A172 (cell line): ENCODE measurements at places on chromosomes 6 and 20.

GRCh38 chr20:20741087-20742045 is 28.9 kb upstream of the RALGAPA2 start:
- no peak for DNase-seq

DNA sequence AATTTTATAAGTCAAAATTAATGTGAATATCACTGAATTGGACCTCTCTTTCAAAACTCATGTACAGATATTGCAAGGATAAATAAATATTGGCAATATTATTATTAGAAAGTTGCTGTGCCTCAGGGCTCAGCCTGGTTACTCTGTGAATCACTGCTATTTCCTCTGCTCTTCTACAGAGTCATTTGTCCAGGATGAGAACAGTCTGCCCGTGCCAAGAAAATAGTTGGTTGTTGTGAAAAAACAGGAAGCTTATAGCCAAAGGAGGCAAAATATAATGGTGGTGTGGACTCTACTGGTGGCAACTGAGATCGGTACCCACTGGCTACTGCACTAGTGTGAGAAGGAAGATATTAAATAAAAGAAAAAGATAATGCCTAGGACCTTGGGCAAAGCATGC is 93.6 kb downstream of the RIMS1 start:
- no peak for DNase-seq

GRCh38 chr6:119250036-119250435 is 99.5 kb downstream of the MAN1A1 start:
- DNase-seq = no peak

DNA sequence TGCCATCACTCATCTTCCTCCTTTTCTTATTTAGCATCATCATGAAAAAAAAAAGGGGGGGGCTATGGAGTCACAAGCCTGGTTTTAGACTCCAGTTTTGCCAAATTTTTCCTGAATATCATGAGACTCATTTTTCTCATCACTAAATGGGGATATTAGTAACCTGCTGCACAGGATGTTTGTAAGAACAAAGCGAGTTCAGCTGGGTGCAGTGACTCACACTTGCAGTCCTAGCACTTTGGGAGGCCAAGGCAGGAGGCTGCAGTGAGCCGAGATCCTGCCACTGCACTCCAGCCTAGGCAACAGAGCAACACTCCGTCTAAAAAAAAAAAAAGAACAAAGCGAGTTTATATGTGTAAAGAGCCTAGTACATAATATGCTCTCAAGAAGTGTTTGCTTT is 82.8 kb downstream of the TFAP2A start:
- DNase-seq = no peak

DNA sequence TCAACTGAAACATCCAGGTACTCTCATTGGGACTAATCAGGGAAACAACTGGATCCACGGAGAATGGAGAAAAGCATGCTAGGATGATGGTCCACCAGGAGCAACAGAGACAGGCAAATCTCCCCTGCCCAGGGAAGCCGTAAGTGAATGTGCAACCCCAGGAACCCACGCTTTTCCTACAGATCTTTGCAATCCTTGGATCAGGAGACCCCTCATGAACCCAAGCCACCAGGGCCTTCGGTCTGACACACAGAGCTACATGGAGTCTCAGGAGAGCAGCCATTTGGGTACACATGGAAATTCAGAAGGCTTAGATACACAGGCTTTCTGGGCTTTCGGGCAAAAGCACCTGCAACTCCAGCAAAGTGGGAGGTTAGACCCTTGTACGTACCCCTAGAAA is 122.1 kb upstream of the PTCHD4 start:
- DNase-seq = no peak

DNA sequence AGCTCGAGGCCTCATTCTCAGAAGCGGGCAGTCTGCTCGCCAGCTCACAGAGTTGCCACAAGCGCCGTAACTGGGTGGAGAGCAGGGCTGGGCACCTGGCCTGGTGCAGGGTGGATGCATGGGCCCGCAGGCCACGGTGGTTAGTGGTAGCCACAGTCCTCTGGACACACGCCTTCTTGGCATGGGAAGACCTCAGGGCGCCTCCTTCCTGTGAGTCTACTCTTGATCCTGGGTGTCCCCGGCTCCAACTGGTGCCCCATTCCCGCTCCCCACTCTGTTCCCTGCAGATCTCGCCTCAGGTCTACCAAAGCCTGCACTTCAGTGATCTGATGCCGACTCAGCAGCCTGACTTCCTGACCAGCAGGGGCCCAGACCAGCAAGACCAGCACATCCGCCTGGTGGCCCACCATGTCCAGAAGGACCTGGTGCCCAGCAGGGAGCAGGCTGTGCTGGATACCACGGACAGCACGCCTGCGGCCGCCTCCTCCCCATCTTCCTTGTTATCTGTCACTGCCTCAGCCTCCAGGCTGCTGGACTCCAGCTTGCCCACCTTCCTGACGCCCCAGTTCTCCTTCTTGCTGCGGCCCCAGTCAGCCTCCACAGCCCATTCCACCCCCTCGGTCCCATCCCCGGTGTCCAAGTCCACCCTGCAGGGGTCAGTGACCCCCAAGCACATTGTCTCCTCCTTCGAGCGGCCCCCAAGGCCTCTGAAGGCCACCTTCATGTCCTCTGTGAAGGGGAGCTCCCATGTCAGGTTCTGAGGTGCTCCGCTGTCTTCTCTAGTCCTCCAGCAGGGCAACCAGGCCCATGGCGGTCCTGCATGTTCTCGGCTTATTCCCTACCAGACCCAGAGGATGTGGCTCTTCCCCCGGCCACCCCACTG is 43.1 kb downstream of the SUN5 start:
- DNase-seq = no peak

- no peak for DNase-seq
Measured at GRCh38 chr20:31808481-31808880, 10.7 kb upstream of the MYLK2 start.

DNA sequence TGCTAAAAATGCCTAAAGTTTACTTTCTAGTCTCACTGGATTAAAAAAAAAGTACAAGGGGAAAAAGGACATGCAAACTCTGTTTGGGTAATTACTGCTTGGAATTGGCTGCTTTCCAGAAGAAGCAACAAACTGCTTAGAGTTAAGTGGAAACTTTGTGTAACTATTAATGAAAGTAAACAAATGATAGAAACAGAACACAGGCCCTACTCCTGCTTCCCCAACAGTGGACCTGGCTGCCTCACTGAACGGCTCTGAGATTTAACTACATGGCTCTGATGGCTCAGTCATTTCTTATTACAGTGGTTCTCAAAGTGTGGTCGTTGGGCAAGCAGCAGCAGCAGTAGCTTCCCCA is 108.5 kb downstream of the MAN1A1 start:
- DNase-seq = no peak

- DNase-seq = no peak
Measured at GRCh38 chr6:160256445-160256844, 2.2 kb downstream of the SLC22A2 start.

GRCh38 chr6:16623029-16623653 is 138.1 kb downstream of the ATXN1 start:
- no peak for DNase-seq

GRCh38 chr6:161273274-161273751 is 548 bp downstream of the AGPAT4 start:
- no peak for DNase-seq

GRCh38 chr6:45614488-45615285 is 237.0 kb upstream of the SUPT3H start:
- no peak for DNase-seq

- peak; percentile 98 for DNase-seq
Measured at GRCh38 chr20:19992996-19993908, 23.9 kb upstream of the NAA20 start.

- no peak for DNase-seq
Measured at GRCh38 chr20:63036291-63036690, 29.5 kb upstream of the BHLHE23 start.

DNA sequence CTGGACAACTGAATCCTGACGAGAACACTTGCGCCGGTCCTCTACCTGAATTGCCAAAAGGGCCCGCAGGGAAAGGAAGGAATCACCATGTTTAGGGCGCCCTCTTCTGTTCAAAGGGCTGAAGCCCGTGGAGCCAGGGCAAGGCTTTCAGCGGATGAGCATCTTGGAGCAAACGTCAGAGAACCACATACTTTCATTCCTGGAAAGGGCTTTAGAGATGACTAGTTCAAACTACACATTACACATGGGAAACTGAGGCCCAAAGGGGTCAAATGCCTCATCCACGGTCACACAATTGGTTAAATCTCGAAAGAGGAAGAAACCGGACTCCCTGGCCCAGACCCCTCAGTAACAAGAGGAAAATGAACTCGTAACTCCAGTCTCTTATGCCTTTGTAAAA is 11.5 kb upstream of the ZNF133 start:
- DNase-seq = peak; percentile 77

- DNase-seq = peak; percentile 11
Measured at GRCh38 chr6:53066077-53066417, 843 bp downstream of the FBXO9 start.

DNA sequence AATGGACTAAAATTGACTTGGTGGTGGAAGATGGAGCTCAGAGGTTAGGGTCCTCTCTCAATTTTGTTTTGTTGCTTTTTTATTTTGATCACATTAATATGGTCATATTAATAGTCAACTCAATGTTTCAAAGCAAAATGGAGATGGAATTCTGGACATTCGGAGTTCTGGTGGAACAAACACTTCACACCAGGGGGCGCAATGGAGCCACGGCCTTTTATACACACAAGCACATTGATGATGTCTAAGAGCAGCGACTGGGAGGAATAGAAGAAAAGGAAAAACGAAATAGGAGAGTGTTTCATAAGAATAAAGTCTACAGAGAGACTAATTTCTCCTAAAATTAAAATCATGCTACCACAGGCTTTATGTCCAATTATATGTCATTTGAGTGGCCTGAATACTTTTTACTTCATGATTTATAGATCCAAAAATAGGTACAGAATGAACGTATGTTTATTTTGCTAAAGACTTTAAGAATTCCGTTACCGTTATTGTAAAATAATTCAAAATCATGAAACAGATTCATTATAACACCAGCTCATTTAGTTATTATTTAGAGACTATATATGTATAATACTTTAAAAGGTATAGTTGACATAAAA is 197.6 kb upstream of the SASH1 start:
- DNase-seq = peak; percentile 67

- no peak for DNase-seq
Measured at GRCh38 chr20:33621717-33622400, 40.3 kb upstream of the C20orf144 start.

DNA sequence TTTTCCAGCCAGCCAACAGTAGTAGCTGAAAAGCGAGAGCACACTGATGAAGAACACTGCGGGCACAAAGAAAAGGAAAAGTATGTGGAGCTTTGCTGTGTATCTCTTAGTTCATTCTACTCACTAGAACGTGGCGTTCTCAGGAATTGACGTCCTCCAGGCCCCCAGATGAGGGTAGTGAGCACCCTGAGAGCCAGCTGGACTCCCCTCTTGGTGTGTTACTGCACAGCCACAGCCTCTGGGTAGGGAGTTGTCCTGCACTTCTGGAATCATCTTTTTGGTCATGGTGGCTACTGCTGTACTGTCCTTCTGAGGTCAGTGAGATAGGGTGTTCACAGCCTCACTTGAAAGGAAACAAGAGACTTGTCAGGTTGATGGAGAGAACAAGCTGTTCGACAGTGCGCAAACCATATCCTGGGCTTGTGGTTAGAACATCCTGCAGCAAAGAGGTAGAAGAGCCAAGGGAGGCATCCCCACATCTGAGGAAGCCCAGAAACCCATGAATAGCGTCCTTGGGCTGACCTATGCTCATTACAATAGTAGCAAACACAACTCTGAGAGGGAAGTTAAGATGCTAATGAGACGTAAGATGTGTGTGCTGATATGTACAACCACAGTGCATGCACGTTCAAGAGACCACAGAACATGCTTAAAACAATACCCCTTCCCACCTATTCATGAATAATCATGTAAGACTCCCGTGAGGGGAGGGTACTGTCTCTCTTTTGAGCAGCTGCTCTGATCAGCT is 14.6 kb upstream of the HLA-F start:
- no peak for DNase-seq

DNA sequence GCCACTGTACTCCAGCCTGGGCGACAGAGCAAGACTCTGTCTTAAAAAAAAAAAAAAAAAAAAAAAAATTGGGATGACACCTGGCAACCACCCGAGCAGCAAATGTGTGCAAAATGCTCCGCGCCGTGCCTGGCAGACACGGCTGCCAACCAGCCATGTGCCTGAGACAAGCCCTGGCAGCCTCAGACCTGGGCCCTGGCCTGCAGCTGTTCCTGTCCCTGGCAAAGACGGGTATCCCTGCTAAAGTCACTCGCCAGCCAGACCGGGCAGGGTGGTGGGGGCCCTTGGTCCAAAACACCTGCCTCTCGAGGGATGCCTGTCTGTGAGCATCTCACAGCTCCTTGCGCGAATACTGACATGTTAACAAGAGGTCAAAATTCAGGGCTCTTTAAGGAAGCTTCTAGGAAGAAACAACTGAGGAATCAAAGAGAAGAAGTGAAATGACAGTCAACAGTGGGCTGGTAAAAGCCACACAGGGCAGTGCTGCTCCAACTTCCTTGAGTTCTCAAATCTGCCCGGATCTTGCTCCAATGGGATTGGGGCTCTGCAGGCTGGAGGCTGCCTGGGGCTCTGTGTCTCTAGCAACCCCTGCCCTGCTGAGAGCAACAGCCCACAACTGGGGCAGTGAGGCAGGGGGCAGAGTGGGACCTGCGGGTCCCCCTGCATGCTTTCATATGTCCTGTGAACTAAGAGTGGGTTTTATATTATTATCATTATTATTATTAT is 53.4 kb downstream of the SYTL3 start:
- DNase-seq = no peak

DNA sequence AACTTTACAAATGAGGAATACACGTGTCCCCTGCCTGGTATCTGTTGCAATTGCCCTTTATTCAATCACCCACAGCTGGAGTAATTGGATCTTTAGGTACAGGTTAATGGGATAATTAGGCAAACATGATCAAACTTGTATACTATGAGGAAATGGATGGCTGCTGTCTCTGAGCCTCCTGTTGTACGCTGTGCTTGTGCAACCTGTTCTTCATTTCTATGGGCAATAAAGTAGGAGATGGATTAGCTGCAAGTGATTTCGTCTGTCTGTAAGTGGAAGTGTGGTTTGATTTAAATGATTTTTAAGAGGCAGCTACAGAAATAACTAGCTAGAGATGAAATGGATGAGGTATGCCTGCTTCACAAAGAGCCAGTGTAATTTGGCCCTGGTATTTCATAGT is 474.1 kb downstream of the RNF144B start:
- DNase-seq = no peak

DNA sequence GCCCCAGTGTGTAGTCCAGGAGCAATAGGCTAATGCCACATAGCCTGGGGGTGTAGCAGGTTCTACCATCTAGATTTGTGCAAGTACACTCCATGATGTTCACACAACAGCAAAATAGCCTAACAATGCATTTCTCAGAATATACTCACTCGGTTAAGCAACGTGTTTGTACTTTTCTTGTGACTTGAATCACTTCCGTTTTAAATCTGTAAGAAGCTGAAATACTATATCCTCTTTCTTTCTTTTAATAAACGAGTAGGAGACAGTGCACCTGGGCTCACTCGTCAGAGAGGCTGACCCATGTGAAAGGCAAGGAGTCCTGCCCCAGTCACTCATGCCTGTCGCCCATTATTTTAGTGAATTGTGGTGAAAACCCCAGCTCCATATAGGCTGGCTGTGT is 201.6 kb downstream of the FOXA2 start:
- DNase-seq = peak; percentile 14
